ENCODE measurements at places on chromosomes 2 and 18.

DNA sequence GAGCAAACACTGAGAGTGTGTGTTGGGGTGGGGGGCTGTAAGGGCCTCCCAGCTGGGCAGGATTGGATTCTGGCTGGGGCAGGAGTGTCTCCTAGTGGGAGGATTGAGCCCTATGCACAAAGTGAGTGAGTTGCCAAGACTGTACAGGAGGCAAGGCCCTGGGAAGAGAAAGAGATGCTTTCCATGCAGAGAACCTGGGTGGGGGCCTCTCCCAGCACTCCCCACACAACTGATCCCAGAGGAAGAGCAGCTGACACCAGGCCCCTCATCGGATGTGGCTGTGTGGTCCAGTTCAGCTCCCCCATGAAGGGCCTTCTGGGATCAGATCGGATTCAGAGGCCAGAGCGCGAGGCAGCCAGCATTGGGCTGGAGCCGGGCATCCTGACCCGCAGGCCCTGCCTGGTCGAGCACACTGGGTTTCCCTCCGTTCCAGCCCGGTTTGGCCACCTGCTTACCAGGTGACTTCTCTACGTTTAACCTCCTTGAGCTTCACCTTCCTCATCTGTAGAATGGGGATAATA, 49.4 kb upstream of the FAHD2A start:
- no peak for DNase-seq

DNA sequence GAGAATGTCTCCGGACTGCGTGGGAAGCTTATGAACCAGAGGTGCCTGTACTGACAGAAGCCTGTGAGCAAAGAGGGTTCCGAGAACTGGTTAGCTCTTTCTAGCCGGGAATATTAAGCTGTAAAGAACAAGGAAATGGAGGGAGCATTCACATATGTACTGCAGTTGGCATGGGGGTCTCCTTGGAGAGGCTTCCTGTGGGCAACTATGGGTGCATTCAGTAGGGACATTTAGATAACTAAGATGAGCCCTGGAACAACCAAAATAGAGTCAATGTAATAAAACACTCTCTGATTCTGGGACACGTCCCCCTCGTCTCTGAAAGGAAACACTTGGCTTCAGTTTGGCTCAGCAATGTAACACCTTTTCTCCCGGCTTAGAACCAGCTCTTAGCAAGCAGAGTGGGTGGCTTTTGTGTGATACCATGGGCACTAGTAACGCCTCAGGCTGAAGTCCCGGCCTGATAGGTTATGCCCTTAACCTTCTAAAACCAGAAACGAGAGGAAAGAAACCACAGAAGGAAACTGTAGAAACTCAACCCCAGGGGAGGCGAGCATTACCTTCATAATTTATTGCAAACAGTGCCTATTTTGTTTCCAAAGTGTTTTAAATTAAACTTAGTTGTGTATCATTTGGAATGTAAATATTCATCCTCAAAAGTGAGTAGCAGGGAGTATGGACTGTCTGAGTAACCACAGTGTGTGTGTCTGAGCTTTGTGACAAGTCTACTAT, 48.8 kb upstream of the LPIN2 start:
- no peak for DNase-seq

- DNase-seq = no peak
Observed at GRCh38 chr2:70212298-70212932, 21.6 kb upstream of the C2orf42 start.

DNA sequence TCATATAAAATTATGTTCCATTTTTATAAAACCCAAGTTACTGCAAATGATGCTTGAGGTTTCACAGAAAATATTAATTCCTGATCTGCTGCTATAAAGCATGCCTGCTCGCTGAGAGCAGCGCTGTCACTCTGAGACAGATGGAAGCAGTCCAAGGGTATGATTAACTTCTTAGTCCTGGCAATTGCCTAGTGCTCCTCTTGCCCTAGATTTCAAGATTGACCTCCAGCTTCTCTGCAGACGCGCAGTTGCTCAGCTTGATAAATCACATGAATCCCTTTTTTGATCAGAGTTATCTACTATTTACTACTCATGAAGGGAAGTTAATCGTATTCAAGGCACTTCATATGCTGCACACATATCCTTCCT, 154.6 kb upstream of the REV1 start:
- DNase-seq = no peak

GRCh38 chr18:30982285-30982992, 60.1 kb downstream of the DSC3 start:
- no peak for DNase-seq

DNA sequence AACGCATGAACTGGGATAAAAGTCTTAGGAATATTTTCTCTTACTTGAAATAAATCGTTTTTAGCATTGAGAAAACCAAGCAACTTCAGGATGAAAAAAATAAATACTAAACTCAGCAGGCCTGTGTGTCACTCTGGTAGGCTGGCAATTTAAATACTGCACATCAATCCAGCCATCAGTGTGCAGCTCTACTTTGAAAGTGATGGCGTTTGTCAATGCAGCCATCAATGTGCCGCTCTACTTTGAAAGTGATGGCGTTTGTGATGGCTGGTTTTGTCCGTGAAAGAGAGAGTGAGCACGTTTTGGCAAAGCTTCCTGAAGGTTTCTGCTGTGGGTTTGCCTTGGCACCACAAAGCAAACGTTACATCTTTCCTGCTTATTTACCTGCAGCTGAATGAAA, 543.5 kb upstream of the SALL3 start:
- no peak for DNase-seq

DNA sequence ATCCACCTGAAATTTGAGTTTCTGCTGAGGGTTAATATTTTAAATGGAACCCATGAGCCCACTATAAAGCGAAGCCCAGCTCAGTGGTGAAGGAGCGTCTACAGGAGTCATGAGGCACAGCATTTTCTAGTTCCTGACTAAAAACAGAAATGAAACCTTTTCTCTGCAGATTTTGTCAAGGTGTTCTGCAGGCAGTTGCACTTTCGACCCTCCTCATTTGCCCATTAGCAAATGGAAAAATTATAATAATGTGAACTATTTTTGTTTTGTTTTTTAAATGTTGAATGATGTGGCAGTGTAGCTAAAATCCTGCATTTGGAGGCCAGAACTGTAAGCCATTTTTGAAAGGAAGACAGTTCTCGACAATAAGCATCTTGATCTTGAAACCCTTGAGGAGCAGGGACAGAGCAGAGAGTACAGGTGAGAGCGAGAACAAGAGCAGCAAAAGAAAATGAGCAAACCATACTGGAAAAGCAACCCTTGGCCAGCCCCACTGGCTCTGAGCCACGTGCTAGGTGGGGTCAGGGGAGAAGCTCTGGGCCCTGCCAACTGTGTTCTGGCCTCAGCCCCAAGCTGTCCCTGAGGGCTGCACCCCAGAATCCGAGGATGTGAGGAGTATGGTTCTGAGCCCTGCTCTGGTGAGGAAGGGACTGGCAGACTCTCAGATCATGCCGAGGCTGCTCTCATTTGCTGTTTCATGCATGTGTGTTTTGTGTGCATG, 26.4 kb upstream of the COPS8 start:
- no peak for DNase-seq

DNA sequence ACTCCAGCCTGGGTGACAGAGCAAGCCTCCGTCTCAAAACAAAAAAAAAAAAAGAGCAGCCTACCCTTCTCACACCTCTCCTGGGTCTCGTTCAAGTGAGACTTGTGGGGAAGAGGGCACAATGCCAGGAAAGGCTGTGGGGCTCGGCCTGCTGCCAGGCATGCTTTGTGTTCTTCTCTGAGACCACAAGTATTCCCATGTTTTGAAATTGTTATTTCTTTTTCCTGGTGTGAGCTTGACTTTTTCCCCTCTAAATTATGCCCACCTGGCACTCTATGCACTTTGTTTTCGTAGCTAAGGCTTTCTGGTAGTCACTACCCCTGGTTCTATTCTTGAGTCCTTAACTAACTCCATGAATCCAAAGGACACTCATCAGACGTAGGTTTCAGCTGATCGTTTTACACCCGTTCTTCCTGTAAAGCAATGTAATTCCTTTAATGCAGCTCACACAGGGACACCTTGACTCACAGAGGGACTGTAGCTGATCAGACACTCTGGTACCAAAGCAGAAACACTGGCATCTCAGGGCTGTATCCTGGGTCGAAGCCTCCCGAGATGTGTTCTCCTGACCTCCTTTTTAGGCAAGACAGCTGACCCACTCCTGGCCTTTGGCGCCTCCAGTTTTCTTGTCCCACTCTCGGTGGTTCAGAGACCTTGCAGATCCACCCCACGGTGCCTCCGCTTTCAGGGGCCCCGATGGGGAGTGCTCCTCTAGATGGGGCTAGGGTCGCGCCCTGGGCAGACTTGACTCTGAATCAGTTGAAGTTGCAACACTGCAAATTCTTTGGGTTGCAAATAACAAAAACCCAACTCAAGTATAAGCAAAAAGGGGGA, 193.3 kb upstream of the AGAP1 start:
- no peak for DNase-seq

DNA sequence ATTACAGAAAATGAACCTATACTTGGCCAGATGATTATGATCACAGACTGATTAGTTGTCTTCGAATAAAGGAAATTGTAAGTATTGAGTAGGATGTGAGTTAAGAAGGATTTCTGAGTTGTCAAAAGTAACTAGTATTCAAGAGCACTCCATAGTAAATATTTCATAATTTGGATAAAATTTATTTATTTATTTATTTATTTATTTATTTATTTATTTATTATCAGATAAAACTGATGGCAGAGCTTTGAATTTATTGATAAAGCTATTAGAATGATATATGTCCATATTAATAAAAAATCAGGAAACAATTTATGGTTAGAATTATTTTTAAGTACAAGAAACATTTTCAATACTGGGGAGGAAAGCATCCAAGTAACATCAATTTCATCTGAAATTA, 1634.1 kb downstream of the LRP1B start:
- DNase-seq = no peak

DNA sequence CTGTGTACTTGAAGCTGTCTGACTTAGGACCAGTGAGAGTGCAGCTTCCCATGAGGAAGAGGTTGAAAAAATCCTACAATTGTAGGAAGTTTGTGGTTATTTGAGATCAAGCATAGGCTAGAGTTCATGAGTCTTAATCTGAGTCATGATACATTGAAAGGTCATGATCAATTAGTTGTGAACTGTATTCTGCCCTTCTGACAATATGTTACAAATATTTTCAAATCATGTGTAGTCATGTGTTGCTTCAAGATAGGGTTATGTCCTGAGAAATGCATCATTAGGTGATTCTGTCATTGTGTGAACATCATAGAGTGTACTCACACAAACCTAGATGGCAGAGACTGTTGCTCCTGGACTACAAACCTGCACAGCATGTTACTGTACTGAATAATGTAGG, 68.4 kb upstream of the MFF start:
- no peak for DNase-seq

- DNase-seq = no peak
Observed at GRCh38 chr2:97849881-97850528, 136.6 kb downstream of the ZAP70 start.

DNA sequence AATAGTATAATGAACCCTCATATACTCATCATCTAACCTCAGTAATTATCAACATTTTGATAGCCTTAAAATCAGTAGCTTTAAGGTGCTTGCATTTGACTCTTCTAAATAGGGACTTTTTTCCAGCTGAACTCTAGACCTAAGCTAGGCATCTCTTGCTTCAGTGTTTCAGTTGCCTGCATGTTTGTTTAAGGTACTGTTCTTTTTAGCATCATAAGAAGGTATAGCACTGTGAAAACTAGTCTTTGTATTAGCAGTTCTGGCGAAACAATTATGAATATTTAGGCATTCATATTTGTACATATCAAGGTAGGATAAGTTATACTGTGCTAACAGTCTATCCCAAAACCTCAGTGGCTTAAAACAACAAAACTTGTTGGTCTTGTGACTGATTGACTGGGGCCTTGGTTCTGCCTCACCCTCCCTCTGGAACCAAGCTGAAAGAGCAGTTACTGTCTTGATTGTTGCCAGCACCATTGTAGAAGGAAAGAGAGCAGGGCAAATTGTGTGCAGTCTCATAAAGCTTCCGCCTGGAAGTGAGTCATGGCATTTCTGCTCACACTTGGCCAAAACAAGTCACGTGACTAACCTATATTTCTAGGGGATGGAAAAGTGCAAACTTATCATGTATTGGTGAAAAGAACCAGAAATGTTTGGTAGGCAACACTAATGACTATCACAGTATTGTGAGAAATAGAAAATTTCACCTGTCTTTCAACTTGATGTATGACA, 24.3 kb downstream of the GALNT1 start:
- DNase-seq = no peak

- DNase-seq = no peak
Observed at GRCh38 chr2:122868646-122869275, 1113.3 kb downstream of the TSN start.

DNA sequence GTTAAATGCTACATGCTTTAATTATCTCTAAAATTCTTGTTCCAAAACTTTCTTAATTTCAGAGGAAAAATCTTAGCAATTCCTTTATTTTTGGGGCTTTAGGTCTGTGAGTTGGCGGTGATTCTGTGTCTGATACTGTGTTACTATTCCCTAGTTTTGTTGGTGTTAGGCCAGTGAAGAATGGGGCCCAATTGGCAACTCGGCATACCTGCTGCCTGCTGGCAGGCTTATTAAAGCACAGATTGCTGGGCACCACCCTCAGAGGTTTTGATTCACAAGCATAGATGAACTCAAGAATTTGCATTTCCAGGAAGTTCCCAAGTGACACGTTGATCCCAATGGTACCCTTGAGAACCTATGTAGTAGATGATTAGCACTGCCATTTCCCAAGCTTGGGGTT, 101.6 kb downstream of the OSBPL6 start:
- DNase-seq = no peak

GRCh38 chr2:239407112-239407511, 6.3 kb upstream of the HDAC4 start:
- DNase-seq = no peak

DNA sequence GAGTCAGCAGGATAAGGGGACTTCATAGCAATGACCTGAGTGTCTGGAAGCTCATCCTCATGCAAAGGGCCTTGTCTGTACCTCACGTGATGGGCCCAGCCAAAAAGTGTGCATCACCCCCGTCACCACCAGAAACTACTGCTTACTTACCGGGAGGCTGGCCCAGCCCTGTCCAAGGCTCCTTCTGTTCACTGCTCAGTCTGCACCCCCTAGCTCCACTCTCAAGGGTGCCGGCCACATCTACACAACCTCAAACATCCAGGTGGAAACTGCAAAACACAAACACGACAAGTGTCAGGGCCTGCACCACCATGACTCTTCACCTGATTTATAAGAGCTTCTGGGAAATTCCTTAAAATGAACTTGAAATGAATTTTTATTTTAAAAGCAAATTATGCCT, 55.1 kb downstream of the ADD2 start:
- DNase-seq = no peak

- DNase-seq = no peak
Observed at GRCh38 chr2:70121627-70122372, 34.5 kb downstream of the PCBP1 start.

DNA sequence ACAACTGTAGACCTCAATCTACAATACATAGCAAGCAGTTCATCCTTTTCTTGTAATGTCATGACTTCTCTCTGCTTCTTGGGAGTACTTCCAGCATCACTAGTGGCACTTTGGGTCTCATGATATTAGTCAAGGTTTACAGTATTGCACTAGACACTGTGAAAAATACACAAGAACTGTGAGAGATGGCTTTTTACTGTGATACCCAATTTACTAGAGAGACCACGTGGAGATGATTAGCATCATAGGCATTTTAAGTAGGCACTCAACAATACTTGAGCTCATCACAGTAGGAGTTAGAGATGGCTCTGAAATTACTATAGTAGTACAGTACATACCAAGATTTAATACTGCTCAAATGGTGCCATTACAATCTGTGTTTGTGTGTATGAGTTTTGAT, 112.8 kb upstream of the EML6 start:
- DNase-seq = no peak

GRCh38 chr2:119837759-119838158, 78.0 kb downstream of the PTPN4 start:
- DNase-seq = no peak

- DNase-seq = no peak
Observed at GRCh38 chr2:5697562-5697961, 5.4 kb downstream of the SOX11 start.

All from NCI-H1436 (cell line).